IPS-NIHi11 (cell line): ENCODE measurements at places on chromosomes 3 and 15.

- DNase-seq = peak; percentile 88
Measured at GRCh38 chr3:48400824-48401433, 28.9 kb downstream of the FBXW12 start.

- DNase-seq = peak; percentile 17
Measured at GRCh38 chr3:186361246-186361761, 730 bp downstream of the DGKG start.

DNA sequence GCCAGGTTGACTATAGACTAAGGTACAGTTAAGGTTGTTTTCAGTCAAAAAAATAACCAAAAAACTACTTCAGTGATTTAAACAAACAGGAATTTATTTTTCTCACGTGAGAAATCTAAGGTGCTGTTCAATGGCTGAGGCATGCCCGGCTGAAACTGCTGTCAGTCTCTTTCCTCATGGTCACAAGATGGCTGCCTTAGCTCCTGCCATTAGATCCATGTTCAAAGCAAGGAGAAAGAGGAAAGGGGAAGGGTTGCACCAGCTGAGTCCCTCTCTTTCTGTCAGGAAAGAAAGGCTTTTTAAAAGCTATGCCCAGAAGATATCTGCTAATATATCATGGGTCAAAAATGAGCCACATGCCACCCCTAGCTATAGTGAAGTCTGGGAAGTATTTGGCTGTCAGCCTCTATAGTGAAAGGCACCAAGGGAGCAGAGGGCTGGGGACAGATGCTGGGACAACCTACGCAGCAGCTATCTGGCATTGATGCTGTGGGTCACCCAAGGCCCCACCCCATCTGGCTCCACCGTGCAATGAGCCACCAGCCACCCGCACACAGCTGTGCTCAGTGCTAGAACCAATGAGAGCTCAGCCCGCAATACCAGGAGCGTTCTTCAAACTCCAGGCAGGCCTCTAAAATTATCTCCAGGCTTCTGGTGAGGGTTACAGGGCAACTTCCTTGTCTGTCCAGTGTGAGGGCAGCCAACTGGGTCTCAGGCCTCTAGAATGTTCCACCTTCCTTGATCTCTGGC lies 64.7 kb upstream of the GATA2 start:
- no peak for DNase-seq

GRCh38 chr3:152302521-152303021 lies 33.8 kb downstream of the MBNL1 start:
- DNase-seq = no peak

- no peak for DNase-seq
Measured at GRCh38 chr3:64440498-64440897, 215.2 kb upstream of the PRICKLE2 start.

- DNase-seq = no peak
Measured at GRCh38 chr15:51841406-51842040, 12.1 kb downstream of the TMOD3 start.

DNA sequence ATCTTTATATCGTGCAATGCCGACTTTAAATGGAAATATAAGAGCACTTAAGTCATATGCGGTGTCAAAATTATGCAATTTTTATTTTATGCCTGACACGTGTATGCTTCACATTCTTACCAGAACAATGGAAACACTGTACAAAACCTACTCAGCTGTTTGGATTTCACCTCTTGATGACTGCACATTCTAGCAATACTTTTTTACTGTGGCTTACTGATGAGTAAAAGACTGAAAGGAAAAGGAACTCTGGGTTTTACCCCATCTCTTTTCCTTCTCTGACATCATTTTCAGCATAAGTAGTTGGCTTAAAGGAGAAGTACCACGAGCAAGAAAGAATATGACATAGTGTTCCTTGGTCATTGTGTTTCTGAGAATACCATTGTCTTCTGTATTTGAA lies 142.8 kb downstream of the POLR2M start:
- DNase-seq = no peak

DNA sequence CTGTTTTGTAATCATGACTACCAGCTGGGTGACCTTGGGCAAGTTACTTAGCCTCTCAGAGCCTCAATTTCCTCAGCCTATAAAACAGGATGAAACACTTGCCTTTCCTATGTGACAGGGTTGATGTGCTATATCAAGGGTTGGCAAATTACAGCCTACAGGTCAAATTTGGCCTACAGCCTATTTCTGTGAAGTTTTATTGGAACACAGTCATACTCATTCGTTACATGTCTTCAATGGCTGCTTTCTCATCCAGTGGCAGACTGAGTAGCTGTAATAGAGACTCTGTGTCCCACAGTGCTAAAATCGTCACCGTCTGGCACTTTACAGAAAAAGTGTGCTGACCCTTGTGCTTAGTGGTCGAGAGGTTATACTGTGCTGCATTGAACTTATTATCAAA lies 16.6 kb downstream of the ABHD6 start:
- no peak for DNase-seq

DNA sequence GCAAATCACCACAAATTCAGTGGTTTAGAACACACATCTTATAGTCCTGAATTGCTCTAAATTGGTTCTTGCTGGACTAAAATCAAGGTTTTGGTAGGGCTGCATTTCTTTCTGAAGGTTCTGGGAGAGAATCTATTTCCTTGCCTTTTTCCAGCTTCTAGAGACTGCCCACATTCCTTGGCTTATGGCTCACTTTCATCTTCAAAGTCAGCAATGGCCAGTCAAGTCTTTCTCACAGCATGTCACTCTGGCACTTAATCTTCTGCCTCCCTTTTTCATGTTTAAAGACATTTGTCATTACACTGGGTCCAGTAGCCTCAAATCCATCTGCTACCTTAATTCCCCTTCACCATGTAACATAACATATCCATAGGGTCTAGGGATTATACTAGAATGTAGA lies 149.0 kb downstream of the NEK10 start:
- no peak for DNase-seq

- no peak for DNase-seq
Measured at GRCh38 chr3:46505953-46506352, 8.2 kb downstream of the RTP3 start.

DNA sequence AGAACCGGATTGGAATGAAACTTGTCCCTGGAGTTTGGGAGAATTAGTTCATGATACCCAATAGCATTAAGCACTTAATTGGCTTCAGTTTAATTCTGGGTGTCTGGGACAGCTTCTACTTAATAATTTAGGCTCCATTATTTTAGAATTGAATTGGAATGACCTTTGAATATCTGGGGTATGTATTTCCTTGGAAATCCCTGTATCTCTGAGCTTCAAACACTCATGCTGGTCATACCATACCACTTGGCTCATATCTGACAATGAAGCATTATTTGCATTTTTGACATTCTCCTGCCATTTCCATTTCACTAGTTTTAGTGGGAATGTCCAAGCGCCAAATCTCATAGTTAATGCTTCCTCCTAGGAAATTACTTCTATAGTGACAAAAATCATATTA lies 393.1 kb downstream of the DIPK2A start:
- DNase-seq = no peak

DNA sequence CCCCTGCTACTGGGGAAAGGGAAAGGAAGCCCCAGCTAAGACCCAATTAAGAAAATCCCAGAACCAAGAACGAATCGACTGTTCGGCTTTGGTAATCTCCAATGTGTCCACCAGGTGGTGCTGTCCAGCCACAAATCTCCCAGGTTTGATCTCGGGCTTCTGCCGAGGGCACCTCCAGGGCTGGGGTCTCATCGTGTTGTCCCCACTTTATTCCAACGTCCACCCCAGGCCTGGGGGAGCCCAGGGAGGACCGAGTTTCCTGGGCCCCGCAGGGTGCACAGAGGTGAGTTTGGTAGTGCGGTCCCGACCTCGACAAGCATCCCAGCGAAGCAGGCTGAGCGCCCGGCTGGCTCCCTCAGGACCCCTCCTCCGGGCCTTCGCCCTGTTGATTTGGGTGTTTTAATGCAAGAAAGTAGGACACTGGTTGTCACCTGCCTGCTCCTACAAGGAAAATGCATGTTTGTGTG lies 185.1 kb downstream of the GOLGA6L6 start:
- DNase-seq = peak; percentile 79

DNA sequence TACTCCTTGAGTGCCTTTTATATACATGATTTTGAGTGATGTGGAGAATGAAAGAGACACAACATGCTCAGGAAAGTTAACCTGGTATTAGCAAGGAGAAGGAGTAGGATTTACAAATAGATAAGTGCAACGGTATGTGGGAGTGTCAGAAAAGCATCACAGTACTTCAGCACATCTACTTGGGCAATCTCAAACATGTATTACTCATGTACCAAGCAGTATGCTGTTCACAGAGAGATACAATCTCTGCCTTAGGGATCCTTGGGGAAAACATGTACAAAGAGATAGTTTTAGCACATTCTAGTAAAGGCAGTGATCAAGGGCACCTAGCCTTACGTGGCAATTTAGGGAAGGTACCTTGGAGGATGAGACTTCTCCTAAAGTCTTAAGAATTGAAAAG lies 146.5 kb downstream of the FILIP1L start:
- DNase-seq = no peak

DNA sequence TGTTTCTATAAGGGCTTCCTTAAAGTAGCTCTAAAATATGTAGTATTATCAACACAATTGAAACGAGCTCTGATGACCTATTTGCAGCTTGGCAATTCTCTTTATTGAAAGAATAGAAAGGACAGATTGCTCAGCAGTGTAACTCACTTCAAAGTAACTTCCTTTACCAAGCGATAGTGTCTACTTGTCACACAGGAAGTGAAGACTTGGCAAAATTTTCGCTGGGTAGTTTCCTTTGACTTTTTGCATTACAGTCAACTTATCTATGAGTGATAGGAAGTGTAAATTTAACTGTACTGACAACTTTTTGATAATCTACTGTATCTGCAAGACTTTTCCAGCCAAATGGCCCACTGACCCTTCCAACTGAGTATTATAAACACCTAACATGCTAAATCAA lies 22.8 kb downstream of the SLC9A9 start:
- DNase-seq = no peak

DNA sequence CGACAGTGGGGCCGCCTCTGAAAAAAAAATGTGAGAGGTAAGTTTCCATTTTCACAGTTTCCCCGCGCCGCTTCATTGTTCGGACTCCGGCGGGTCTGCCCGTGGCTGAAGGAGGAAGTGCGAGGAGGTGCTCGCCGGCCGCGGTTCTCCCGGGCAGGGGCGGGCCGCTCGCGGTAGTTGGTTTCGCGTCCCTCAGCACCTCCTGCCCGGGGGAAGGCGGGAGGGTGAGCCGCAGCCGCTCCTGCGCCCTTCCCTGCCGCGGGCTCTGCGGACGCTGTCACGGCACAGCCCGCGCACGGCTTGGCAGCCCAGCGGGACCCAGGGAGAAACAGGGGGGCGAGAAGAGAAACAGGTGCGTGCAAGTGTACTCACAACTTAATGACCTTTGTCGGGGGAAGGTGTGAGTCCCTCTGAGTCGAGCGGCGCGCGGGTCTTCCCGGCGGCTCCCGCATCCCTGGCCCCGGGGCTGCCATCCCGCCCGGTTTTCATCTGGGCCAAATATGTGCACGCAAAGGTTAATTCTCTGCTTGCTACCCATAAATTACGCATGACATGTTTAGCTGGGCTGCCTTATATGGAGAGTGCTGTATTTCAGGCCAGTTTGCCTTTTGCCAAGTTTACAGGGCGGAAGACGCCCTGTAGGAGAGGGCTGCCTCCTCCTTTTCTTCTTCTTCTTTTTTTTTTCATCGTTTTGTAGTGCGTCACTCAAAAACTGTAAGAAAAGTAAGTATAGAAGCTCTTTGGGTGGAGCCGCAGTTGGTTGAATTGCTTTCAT lies 514 bp downstream of the MBNL1 start:
- DNase-seq = peak; percentile 63

DNA sequence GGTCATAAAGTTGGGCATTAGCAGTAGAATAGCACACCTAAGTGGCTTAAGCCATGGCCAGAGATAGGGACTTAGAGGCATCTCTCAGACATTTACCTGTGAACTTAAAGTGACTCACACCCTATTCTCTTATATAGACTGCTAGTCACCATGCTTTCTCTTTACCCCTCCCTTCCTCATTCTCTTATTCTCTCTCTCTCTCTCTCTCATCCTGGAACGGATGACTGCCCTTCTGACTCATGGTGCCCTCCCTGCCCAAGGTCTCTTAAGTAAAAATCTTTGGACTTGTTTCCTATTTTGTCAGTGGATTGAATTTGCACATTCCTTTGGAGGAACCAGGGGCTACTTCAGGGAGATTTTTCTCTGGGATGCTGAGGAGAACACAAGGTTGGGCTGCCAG lies 58.8 kb downstream of the NPAP1 start:
- no peak for DNase-seq

- DNase-seq = no peak
Measured at GRCh38 chr15:100111125-100112060, 230.4 kb downstream of the ADAMTS17 start.

DNA sequence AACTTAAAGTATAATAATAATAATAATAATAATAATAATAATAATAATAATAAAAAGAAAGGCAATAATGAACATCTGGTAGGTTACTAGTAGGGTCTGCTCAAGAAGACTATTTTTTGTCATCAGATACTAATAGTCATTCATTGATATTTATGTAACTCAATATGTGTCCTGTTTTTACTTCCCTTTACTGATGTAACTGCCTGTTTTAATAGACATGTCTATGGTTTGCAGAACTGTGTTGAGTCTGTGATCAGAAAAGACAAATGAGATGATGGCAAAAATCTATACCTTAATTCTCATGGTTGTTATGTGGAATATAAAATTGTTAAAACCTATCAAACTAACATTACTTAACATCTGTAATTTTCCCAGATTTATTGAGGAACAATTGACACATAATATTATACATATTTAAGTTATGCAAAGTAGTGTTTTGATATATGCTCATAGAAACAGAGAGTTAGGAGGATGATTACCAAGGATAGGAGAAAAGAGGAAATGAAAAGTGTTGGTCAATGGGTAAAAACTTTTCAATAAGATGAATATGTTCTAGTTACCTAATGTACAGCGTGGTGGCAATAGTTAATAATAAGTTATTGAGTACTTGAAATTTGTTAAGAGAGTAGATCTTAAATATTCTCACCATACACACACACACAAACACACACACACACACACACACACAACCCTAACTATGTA lies 699.4 kb downstream of the ZPLD1 start:
- no peak for DNase-seq

GRCh38 chr15:50576166-50576565 lies 29.7 kb upstream of the USP50 start:
- no peak for DNase-seq

DNA sequence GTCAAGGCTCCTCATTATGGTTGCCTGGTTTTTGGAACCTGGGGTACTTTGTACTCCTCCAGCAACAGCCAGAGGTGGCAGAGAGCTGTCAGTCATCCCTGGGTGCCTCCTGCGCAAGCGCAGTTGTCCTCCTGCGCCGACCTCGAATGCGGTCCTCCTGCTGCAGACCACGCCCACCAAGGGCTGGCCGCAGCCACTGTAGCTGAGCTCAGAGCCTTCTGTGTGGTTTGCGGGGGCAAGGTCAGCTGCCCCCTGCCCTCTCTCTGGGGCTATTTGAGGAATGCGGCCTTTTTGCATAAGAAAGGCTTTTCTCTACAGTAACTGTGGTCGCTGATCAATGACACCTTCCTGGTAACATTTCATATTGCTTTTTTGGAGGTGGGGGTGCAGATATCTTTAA lies 131.3 kb upstream of the SNRPN start:
- DNase-seq = peak; percentile 82

GRCh38 chr3:53650424-53650823 lies 156.0 kb downstream of the CACNA1D start:
- no peak for DNase-seq

GRCh38 chr3:140308535-140308934 lies 369.3 kb upstream of the TRIM42 start:
- no peak for DNase-seq
